ENCODE measurements at places on chromosomes 13 and 19. TPM values are rescaled to one million over a fixed set of nuclear protein-coding genes. Genes with fewer than 3 reads are reported as not detected.

HCN2 gene
- total RNA-seq, result 0.26 TPM

SLC46A3 gene
- total RNA-seq, result 4.6 TPM

STARD13 gene
- total RNA-seq, result 16.2 TPM

TMEM221 gene
- 0.17 TPM for total RNA-seq

SYCN gene
- total RNA-seq, result not detected

CHST8 gene
- not detected for total RNA-seq

LSR gene
- total RNA-seq, result 0.26 TPM

CD22 gene
- 1.2 TPM for total RNA-seq

SHD gene
- not detected for total RNA-seq

ZNF98 gene
- not detected for total RNA-seq

LILRB1 gene
- not detected for total RNA-seq

BST2 gene
- total RNA-seq, result 4.3 TPM
